Kidney tubule cell (primary cell): ENCODE measurements at places on chromosomes 1 and 21.

- DNase-seq = no peak
Observed at GRCh38 chr1:116919802-116920201, 10.1 kb downstream of the PTGFRN start.

- no peak for DNase-seq
Observed at GRCh38 chr1:87897481-87897880, 568.8 kb downstream of the LMO4 start.

GRCh38 chr1:184186167-184186566 is 134.6 kb downstream of the TSEN15 start:
- DNase-seq = peak; percentile 2

GRCh38 chr1:198929961-198930599 is 291.2 kb downstream of the PTPRC start:
- peak; percentile 35 for DNase-seq

- peak; percentile 78 for DNase-seq
Observed at GRCh38 chr1:97137862-97138514, 416.4 kb downstream of the PTBP2 start.

GRCh38 chr1:177706977-177707376 is 262.9 kb downstream of the SEC16B start:
- DNase-seq = no peak

DNA sequence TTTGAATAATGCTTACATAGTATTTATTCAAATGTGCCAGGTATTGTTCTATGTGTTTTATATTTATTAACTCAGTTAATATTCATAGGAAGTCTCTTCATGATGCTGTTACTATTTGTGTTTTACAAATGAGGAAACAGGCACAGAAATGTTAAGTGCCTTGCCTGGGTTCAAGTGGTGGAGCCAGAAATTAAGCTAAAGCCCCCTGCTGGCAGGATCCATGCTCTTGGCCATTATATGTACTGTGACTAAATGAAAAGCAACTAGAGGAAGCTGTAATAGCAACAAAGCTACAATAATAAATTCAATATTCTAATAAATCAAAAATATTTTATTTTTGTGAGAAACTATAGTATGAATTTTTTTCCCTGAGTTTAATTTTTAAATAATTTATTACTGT is 30.0 kb downstream of the IARS2 start:
- no peak for DNase-seq

DNA sequence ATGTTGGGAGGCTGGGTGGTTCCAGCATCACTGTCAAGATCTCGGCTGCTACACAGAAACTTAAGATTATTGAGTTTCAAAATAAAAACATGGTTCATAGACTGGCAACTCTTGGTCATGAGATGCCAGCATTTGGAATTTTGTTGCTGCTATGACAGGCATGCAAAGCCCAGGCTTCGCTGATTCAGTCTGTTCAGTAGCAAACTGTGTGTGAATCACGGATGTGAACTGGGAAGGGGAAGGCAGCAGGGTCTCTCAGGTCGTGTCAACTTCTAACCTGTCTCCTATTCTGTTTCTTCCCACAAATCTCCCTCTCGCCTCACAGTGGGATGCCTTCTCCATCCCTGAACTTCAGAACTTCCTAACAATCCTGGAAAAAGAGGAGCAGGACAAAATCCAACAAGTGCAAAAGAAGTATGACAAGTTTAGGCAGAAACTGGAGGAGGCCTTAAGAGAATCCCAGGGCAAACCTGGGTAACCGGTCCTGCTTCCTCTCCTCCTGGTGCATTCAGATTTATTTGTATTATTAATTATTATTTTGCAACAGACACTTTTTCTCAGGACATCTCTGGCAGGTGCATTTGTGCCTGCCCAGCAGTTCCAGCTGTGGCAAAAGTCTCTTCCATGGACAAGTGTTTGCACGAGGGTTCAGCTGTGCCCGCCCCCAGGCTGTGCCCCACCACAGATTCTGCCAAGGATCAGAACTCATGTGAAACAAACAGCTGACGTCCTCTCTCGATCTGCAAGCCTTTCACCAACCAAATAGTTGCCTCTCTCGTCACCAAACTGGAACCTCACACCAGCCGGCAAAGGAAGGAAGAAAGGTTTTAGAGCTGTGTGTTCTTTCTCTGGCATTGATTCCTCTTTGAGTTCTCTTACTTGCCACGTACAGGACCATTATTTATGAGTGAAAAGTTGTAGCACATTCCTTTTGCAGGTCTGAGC is 25.5 kb downstream of the EIF2D start:
- no peak for DNase-seq
